ENCODE measurements at places on chromosomes 16 and 17.
A peak's percentile ranks its signal among the peaks of the same experiment; 100 is the strongest.

DNA sequence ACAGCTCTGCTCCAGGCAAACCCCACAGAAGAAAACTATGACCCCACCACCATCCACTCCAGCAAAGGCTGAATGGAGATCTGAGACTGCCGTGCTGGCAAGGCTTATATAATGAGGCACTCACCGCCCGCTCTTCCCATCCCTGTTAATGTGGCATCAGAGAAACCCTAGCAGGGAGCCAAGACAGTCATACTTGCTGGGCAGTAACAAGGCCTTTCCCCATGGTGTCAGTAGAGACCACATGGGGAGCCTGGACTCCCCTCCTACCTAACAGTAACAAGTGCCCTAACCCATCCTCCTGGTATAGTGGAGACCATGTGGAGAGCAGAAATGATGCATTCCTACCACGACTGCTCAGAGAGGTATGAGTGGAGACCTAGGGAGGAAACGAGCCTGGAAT is 235.2 kb downstream of the C16orf78 start:
- no peak for DNase-seq

DNA sequence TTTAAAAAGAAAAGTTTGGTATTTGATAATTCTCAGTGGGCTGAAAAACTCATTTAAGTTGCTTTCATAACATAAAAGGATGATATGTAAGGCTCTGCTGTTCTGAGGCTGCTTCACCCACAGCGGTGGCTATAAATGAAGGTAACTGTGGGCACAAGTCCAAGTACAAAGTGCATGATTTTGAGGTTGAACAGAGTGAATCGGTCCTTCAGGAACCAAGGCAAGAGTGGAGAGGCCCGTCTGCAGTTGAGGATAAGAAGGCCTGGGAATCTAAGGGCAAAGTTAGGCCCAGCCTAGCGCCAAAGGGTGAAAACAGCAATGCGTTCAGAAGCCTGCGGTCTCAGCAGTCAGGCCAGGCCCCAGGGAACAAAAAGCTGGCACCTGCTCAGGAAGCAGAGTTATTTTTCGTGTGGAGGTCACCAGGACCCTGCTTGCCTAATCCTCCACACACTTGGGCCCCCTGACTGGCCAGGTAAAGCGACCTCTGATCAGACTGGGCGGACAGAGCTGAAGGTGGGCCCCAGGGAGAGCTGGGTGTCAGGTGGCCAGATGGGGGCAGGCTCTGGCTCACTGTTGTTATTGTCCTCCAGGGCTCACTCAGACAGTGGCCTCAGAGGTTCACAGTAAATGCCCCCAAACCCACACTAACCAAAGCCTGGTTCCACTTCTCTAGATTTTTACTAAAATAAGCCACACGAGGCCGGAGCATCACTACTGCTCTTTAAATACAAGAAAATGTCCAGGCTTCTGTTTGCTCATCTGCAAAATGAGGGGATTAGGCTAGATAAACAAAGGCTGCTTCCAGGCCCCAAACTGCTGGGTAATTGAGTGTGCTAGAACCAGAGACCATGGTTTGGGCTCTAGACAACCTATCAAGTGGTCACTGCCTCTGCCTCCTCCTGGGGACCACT is 46.5 kb downstream of the TEX2 start:
- DNase-seq = no peak

GRCh38 chr17:80034791-80035686 is 633 bp downstream of the TBC1D16 start:
- DNase-seq = peak; percentile 22

DNA sequence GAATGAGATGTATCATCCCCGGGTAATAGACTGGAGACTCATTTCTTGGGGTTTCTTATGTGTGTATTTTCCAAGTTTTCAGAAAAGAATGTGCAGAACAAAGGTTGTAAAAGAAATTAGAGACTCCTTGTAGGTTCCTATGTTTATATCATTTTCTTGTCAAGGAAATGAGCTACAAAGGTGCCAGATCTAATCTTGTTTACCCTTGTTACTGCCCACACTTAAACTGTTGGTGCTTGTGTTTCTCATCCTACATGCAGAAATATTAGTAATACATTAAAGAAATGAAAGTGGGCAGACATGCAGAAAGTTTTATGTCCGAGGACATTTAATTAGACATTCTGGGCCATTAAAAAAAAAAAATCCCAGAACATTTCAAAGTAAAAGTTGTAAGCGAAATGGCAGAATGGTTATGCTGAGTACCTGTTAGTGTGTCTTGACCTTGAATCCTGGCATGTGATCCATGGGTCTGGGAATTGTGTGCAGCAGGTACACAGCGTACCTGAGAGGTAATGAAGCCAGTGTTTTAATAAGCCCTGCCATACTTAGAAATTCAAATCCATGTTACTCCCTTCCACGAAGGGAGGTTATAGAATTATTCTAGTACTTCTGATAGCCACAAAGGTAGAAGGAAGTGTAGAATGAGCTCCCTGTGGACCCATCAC is 62.6 kb upstream of the CACNG5 start:
- DNase-seq = no peak

- DNase-seq = peak; percentile 68
These were observed 309.7 kb upstream of the DYNLRB2 start for GRCh38 chr16:80231121-80231520.

- no peak for DNase-seq
These were observed 78.1 kb upstream of the DHX40 start for GRCh38 chr17:59487161-59487873.

DNA sequence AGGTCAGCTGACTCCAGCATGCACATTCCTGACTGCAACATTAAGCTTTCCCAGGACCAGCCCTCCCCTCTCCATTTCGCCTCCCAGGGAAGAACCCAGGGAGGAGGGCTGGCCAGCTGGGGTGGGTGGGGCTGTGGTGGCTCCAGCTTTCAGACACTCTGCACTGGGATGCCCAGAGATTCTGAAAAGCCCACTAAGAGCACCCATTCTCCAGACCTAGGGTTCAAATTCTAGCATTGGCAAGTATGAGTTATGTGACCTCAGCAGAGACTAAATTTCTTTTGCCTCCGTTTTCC is 7.8 kb downstream of the DLX3 start:
- no peak for DNase-seq

- DNase-seq = peak; percentile 34
These were observed 31.2 kb downstream of the VAC14 start for GRCh38 chr16:70769761-70770160.

DNA sequence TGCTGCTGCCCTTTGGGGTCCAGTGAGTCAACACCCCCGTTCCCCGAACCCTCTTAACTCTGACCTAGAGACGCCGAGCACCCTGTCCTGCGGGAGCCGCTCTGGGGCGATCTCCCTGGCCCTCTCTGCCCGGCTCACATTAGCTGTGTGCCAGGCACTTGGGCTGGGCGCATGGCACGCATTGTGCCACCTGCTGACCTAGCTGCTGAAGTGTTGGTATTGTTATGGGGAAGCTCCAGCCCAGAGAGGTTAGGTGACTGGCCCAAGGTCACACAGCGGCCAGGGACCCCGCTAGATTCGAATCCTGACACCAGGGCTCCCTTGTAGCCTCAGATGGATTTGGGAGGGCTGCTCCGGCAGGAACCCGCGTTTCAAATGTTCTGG is 1.1 kb downstream of the HSD17B1 start:
- DNase-seq = peak; percentile 67

DNA sequence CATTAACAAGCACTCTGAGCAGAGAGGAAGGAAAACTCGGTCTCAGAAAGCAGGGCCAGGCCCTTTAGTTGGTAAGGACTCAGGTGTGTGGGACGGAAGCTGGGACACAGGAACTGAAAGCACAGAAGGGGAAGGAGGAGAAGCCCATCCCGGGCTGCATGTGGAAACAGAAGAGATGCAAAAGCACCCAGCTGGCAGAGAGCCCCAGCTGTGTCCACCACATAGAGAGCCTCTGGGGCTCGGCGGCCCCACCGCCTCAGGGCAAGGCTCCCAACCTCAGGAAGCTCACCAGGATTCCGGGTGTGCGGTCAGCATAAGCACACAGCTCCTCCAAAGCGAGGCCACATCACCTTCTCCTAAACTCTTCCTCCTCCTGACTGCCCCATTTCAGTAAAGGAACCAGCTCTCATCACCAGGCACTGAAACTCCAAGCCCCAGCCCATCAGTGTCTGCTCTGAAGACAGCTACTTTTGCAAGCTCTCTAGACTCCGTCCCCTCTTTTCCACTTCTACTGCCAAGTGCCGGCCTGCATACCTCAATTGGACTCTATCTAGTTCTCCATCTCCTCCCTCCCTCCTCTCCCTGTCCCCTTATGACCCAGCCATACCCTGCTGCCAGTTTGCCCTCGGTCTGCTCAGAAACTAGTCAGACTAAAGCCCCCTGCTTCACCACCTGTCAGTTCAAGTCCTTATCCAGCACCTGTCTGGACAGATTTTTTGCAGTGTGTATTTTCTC is 6.0 kb downstream of the ST3GAL2 start:
- DNase-seq = no peak

DNA sequence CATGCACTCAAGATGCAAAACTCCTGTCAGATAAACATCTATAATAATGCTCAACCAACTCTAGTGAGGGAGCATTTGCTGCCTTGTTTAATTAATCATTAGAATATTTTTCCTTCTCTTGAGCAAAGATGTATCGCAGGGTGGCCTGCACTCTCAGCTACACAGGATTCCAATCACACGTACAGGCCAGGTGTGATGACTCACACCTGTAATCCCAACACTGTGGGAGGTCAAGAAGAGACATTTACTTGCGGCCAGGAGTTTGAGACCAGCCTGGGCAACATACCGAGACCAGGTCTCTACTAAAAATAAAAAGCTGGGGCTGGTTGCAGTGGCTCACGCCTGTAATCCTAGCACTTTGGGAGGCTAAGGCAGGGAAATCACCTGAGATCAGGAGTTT is 49.1 kb downstream of the ARHGAP17 start:
- DNase-seq = no peak

GRCh38 chr16:80580109-80580832 is 39.5 kb downstream of the DYNLRB2 start:
- no peak for DNase-seq

- no peak for DNase-seq
These were observed 40.1 kb upstream of the CES5A start for GRCh38 chr16:55915096-55915827.

DNA sequence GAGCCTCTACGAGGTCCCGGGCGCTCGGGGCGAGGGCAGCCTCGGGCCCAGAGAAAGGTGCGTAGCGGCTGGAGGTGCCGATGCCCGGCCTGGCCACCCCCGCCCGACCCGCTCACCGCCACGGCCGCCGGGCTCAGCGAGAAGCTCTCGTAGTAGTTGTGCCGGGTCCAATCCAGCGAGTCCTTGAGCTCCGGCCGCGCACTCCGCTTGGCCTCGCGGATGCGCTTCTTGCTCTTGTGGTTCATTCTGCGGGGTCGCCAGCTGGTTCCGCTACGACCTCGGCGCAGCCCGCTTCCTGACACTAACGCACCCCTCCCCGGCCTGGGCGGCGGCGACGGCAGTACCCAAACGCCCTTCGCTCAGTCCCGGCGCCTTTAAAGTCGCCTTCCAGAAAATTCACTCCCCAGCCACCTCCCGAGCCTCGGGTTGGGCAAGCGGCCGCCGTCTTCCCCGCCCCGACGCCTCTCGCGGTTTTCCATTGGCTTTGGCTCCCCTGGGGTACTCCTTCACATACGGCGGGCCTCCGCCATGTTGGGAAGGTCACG is at the start of gene JMJD6:
JMJD6 (minus strand) TSS at position 376 of the 545 bp plus-strand sequence; CDS start at position 245, 131 bp downstream.
- DNase-seq = peak; percentile 98

- no peak for DNase-seq
These were observed 61.1 kb upstream of the CPHXL start for GRCh38 chr16:75787440-75787839.

- DNase-seq = no peak
These were observed 21.9 kb downstream of the LITAFD start for GRCh38 chr16:8904018-8904430.

DNA sequence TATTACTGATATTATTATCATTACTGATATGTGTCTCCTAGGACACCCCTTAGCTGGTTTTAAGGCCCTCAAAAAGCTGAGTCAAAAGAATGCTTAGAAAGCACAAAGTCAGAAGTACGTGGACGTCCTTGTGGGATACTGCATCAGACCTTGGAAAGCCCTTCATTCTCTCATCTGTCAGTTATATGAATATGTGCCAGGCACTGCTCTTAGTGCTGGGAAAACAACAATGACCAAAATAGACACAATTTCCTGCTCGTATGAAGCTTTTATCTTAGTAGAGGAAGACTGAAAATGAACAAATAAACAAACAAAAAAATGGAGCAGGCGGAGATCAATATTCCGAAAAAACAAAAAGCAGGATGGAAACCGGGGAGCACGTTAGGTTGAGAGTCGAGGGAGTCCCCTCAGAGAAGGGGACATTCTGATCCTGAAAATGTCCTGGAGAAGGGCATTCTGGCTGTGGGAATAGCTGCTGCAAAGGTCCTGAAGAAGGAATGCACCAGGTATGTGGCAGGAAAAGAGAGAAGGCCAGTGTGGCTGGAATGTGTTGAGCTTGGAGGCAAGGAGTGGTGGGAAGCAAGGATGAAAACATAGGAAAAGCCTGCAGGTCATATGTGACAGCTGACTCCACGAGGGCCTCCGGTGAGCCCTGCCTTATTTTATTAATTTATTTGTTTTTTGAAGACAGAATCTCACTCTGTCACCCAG is 15.5 kb upstream of the TMEM94 start:
- no peak for DNase-seq

DNA sequence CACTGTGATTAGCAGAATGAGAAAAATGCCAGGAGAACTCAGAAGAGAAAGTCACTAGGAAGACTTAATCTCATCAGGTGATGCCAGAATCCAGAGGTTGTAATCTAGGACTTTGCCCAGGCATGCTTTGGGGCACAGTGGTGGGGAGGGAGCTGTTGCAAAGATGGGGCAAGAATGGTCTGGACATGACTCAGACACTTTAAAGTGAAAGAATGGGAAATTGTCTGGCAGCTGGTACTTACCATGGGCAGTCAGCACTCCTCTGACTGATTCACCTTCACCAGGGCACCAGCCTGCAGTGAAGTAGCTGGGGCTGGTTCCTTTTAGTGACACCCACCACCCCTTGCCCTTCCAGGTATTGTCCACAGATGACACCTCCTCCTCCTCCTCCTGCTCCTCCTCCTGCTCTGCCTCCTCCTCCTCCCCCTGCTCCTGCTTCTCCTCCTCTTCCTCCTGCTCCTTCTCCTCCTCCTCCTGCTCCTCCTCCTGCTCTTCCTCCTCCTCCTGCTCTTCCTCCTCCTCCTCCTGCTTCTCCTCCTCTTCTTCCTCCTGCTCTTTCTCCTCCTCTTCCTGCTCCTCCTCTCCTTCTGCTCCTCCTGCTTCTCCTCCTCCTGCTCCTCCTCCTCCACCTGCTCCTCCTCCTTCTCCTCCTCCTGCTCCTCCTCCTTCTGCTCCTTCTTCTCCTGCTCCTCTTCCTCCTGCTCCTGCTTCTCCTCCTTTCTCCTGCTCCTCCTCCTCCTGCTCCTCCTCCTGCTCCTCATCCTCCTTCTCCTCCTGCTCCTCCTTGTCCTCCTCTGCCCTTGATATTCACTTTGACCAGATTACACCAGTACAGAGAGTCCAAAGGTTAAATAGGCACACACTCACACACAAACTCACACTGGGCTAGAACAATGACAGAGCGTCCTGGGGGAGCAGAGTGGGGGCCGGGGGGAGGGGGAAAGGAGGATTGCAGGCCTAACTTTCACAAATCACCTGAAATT is at the start of gene CHD9NB:
CHD9NB (minus strand) TSS at position 379 of the 983 bp plus-strand sequence. CDS start 8,739 bp downstream, outside the sequence.
- peak; percentile 99 for DNase-seq

DNA sequence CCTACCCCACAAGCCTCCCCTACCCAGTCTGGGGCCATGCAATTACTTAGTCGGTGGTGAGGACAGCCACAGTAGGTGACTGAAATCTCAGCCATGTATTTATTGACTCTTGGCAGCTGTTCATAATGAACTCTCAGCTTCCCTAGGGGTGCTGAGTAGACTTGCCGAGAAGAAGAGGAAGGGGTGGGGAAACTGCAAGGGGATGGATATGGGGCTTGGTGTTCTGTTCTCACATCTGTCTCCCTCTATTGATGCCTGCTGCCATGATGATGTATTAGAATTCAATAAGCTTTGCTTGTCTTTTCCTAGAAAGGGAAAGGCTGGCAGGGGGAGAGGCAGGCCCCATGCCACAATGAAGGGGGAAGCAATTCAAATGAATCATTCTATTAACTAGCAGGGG is 112.9 kb downstream of the GP2 start:
- DNase-seq = no peak

Data from epithelial cell of esophagus (primary cell).